Foreskin melanocyte (primary cell): ENCODE measurements at places on chromosomes 12 and 14.
A peak's percentile ranks its signal among the peaks of the same experiment; 100 is the strongest.

DNA sequence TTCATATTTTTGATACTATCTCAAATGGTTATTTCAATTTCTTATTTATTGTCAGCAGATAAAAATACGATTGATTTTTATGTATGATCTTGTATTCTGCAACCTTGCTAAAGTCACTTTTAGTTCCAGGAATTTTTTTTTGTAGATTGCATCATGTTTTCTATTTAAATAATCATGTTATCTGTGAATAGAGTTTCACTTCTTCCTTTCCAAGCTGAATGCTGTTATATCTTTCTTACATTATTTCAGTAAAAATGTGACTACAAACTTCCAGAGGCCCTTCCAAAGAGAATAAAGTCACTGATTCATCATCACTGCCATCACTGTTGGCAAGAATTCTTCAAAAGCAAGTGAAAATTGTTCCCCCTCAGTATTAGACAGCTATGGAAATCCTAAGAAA is 104.7 kb upstream of the RAP1B start:
- DNase-seq: no peak

GRCh38 chr12:42568952-42569915 is 20.3 kb downstream of the PRICKLE1 start:
- DNase-seq: peak; percentile 53

DNA sequence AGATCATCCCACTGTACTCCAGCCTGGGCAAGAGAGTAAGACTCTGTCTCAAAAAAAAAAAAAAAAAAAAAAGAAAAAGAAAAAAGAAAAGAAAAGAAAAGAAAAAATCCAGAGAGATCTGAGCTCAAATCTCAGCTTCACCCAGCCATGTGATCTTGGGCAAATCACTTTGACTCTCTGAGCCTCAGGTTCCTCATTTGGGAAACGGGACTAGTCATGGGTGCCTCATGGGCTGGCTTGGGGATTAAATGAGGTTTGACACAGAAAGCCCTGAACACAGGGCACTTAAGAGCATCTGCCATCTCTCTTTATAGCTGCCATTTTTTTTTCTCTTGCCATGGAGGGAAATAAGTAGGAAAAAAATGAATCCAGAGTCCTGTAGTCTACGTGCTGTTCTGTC is 86.2 kb upstream of the MYL2 start:
- DNase-seq: no peak

DNA sequence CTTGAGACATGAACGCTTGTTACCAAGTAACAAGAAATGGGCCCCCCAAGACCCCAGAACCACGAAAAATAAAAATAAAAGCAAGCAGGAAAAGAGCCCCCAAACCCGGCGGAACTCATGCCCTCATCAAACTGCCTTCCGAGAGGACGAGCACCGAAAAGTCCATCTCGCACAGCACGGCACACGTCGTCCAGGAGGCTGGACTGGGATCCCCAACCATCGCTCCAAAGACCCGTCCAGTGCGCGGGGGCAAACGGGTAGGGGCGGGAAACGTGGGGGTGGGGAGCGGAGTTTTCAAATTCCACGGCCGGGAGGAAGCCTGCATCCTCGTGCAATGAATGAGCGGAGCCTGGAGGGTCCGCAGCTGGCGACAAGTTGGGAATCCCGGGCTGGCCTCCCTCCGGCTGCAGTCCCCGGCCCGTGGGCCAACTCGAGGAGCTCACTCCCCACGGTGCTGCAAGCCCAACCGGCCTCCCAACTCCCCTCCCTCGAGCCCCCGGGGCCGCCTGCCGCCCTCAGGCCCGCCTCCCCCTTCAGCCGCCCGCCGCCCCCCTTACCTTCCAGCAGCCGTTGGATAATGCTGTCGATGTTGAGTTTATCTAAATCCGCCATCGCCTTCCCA is 484 bp downstream of the PPP1CC start:
- DNase-seq: peak; percentile 12

DNA sequence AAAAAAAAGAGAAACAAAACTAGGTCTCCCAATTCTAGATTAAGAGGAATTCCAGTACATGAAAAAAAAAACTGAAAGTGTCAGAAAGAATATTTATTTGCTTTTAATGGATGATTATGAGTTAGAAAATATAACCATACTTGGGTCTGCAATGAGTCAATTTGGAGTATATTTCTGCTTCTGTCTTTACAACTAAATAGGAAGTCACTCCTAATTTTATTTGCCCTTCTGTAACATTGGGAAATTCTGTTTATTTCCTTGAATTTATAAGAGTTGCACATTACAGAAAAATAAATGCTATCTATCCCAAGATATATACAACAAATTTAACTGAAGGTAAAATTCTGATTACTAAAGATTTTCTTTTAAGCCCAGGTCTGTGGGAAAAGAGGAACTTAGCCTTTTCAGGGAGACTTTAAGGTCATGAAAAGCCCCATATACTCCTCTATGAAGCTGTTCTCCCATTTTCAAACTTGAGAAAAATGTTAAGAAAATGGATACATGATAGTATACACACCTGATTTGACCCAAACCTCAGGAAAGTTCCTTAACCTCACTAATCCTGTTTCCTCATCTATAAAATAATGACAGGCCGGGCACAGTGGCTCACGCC is 7.2 kb downstream of the SINHCAF start:
- DNase-seq: no peak

GRCh38 chr12:24928131-24928530 is 20.8 kb downstream of the BCAT1 start:
- no peak for DNase-seq

GRCh38 chr12:108643941-108644810 is 10.5 kb upstream of the SELPLG start:
- DNase-seq: no peak

GRCh38 chr12:114476159-114476558 is 70.2 kb upstream of the TBX5 start:
- no peak for DNase-seq

GRCh38 chr12:115225845-115226244 is 541.9 kb upstream of the TBX3 start:
- no peak for DNase-seq

GRCh38 chr12:50132505-50133135 is 20.6 kb downstream of the COX14 start:
- peak; percentile 16 for DNase-seq

GRCh38 chr12:88579601-88580050 is 645 bp downstream of the KITLG start:
- no peak for DNase-seq

- DNase-seq: no peak
These were observed 260.5 kb downstream of the ADAMTS20 start for GRCh38 chr12:43291516-43291915.

GRCh38 chr14:35138585-35138984 is 16.2 kb downstream of the PRORP start:
- DNase-seq: no peak

DNA sequence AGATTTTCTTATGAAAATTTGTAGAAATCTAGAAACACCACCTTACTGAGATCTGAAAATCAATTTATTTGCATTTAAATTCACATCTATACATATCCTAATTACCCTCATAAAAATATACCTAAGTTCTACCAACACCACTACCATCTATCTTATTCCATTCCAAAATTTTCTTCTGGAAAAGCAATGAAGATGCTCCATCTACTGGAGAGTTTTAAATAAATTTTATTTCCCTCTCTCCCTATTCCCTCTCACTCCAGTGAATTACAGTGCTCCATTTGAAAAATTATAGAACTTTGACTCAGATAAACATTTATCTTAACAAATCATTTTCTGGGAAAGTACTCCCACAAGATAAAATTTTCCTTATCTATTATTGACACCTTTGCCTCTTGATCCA is 2.3 kb upstream of the C14orf39 start:
- DNase-seq: no peak

DNA sequence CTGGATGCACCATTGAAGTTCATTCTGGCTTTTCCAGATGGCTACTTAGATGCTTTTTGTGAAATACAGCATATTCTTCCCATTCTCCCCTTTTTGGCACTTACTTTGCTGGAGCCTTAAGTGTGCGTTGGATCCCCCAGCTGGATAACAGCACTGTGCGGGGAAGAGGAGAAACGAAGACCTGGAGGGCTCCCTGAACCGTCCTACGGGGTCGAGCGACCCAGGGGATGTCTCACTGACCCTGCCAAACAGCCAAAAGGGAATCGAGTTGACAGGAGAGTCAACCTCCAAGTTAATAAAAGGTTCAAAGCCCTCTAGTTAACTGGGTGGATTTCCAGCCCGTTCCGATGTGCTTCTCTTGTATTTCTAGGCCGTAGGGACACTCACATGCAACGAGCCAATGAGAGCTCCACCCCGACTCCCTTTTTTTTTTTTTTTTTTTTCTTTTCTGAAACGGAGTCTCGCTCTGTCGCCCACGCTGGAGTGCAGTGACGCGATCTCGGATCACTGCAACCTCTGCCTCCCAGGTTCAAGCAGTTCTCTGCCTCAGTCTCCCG is 1.0 kb upstream of the CAMKK2 start:
- DNase-seq: no peak

GRCh38 chr12:129423041-129423580 is 480.7 kb downstream of the TMEM132D start:
- DNase-seq: no peak

DNA sequence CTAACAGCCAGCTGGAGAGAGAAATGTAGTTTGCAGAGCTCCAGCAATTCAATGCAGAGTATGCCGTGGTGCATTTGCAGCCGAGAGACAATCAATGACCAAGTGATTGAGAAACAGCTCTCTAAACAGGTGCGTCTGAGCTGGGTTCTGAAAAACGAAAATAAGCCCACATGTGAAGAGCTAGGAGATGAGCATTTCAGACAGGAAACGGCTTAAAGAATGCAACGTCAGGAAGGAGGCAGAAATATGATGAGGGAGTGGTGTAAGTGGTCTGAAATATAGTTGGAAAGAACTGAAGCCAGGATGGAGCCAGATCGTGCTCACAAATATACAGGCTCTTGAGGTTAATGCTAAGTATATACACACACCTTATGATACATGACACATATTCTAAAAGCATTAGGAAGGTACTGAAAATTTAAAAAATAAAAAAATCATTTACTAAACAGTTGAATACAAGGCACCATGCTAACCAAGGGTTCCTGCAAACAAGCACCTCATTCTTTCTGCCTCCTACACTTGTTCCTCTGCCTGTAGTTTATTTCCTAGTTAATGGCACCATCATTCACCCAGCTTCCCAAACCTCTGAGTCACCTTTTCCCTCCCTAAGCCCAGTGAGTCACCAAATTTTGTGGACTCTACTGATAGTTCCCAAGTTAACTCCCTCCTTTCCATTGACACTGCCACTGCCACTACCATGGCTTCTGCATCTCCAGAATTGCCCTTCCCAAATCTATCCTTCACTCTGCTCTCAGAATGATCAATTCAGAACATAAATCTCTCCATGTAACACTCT is 2.3 kb upstream of the GARIN2 start:
- peak; percentile 11 for DNase-seq

DNA sequence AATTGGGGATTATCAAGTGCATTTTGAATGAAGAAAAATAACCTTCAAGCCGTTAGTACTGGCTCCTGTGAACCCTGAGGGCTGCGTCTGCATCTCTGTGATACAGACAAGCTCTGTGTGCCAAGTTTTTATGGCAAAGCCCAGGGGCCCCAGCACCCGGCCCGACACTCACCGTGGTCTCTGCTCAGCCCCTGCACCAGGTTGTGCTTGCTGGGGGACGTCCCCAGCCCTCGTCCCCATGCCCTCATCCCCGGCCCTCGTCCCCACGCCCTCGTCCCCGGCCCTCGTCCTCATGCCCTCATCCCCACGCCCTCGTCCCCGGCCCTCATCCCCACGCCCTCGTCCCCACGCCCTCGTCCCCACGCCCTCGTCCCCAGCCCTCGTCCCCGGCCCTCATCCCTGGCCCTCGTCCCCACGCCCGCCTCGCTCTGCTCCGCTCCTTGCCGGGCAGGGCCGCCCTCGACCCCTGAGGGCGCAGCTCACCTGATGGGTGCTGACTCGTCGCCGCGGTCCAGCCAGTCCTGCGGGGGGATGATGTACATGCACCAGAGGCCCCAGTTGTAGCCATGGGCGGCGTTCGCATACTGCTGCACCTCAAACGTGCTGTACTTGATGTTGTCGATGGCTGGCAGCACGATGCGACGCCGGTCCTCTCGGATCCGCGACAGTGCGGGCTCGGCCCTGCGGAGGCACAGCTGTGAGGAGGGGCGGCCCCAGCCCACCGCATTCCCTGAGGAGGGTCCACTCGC is 72.0 kb downstream of the GALNT9 start:
- no peak for DNase-seq

DNA sequence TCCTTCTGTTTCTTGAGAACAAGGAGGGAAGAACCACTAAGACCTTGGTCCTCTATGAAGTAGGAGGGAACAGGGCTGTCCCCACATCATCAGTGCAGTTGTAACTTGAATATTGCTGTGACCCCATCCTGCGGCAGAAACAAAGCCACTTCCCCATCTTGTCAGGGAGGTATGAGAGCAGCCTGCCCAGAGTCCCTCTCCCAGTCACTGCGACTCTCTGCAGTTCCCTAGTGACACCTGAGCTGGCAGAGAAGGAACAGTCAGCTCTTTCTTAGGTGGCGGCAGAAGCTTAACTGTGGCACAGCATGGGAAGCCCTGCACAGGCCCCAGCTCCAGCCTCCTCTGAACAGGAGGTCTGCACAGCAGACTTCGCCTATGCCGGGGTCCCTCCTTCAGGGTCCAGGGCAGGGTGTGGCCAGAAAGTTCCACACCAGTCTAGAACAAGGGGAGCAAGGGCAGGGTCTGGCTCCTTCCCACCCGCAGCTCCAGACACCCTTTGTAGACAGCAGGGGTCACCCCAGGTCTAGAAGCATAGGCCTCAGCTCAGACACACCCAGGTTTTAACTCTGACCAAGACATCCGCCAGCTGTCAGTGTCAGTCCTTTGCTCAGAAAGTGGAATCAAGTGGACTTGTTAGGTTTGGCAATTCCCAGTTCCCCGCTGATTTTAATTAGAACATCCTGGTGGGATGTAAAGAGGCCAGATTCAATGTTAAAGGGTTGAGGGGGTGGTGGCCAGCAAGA is 36.8 kb downstream of the DEGS2 start:
- no peak for DNase-seq

DNA sequence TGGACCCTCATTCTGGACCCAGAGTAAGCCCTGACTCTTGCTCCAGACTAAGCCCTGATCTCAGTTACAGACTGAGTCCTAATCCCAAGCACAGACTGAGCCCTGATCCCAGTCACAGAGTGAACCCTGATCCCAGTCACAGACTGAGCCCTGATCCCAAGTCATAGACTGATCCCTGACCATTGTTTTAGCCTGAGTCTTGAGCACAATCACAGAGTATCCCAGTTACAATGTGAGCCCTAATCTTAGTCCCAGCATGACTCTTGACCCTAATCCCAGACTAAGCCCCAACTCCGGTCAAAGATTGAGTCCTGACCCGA is 240.6 kb downstream of the RBM19 start:
- DNase-seq: no peak

- no peak for DNase-seq
These were observed 33.5 kb downstream of the JDP2 start for GRCh38 chr14:75461303-75461702.

GRCh38 chr14:55893705-55894104 is 224.5 kb upstream of the PELI2 start:
- DNase-seq: no peak

DNA sequence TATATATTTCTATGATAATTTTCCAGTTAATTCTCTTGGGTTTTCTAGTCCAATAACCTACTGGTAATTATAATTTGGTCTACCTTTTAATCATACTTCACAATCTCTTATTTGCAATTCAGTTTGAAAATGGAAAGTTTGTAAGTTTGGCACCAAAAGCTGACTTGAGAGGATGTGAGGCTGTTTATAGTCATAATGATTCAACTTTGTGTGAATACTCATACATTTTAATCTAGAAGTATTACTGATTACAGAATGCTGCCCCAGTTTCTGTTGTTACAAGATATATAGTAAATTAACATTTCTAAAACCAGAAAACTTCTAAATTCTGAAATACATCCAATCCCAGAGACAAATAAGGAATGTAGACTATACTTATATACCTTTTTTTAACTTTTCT is 158.2 kb downstream of the SLC38A4 start:
- DNase-seq: no peak
